Activated T-cell treated with anti-CD3 and anti-CD28 coated beads for 48 hours (primary cell): ENCODE measurements at places on chromosomes 7 and 10.
A peak's percentile ranks its signal among the peaks of the same experiment; 100 is the strongest.

GRCh38 chr10:28431139-28431538 is 101.8 kb upstream of the WAC start:
- DNase-seq, result no peak

DNA sequence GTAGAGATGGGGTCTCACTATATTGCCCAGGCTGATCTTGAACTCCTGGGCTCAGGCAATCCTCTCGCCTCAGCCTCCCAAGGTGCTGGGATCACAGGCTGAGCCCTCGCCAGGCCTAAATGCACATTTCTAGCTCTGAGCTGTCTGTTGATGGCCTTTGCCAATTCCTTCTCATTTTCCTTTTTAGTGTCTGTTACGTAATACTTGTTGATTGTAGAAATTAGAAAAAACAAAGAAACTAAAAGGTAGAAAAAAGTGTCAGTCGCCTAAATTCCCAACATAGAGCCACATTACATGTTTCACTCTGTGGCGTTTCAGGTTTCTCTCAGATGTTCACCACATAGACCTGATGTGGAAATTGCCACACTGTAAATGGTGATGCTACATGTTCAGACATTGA is 44.0 kb upstream of the RASGEF1A start:
- DNase-seq, result no peak

DNA sequence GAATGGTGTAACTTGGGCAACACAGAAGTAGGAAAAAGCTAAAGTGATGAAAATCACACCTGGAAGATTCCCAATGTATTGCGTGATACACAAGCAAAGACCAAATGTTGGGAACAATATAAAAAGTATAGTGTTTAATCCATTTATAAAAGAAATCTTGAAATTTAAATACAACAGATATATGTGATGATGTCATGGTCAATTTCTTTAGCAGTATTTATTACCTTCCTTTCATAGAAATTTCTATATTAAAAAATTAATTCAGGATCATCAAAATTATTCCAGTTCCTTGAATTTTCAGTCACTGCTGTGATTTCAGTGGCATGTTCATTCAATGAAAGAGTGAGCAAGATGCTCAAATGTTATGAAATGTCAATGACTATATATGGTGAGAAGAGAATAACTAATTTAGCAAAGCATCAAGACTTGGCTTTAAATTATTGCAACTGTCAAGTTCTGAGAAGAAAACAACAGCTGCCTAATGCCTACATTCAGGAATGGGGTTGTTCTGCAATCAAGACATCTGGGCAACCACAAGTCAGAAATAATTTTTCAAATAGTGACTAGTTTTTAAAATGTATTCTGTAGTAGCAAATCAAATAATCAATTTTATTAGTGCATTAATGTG is 308.8 kb downstream of the SEMA3D start:
- no peak for DNase-seq

GRCh38 chr10:21689881-21690280 is 155.8 kb downstream of the MLLT10 start:
- DNase-seq, result no peak

- no peak for DNase-seq
These were observed 44.0 kb upstream of the FAM133B start for GRCh38 chr7:92634205-92634604.

- DNase-seq, result no peak
These were observed 79.5 kb downstream of the SGMS1 start for GRCh38 chr10:50544095-50544856.

DNA sequence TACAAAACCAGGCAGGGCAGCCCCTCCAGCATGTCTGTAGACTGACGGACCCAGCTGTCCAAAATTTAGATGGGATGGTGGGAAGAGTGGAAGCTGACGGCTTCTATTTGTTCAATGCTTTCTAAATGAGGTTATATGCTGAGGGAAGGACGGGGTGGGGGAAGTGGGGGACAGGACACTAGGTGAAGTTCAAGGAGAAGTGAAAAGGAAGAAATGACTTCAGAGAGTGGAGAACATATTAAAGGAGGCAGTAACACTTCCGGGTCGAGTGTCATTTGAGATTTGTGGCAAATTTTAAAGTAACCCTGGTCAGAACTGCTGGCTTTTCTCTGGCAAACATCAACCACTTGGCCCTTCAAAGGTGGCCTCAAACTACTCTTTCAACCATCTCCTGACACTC is 9.4 kb downstream of the PIP4K2A start:
- DNase-seq, result no peak

DNA sequence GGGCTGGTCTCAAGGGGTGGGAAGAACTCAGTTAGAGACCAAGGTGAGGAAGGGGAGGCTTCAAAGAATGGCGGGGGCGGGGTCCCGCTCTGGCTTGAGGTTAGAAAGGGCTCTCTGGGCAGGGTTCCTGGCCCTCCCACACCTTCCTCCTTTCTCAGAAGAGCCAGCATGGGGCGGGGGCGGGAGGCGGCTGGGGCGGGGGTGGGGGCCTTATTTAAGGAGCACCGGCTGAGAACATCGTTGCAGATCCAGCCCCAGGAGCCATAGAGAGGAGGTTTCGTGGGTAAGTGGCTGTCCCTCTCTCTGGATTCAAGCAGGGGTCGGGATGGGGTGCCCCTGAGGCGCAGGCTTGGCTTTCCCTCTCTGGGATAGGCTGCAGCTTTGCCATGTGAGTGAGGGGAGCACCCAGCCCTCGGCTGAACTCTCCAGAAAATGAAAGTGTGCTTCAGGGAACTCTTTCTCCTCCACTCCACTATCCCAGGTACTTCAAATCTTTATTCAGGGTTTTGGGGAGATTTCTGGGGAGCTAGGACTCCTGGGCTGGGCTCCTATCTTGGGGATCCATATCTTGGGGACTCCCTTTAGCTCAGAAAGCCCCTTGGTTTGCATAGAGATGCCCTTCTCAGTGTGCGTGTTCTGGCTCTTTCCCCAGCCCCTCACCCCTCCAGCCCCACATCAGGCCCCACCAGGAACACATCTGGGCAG is 3.3 kb upstream of the CUEDC2 start:
- no peak for DNase-seq

DNA sequence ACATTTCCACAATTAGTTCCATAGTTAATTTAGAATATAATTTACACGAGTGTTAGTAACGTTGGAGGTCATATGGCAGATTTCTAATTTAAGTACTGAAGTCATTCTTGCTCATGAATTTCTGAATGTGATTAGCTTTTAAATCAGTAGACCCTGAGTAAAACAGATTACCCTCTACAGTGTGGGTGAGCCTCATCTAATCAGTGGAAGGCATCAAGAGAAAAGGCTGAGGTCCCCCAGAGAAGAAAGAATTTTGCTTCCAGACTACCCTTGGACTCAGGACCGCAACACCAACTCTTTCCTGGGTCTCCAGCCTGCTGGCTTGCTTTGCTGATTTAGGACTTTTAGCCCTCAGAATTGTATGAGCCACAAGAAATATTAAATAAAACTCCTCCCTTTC is 33.2 kb downstream of the IFT22 start:
- no peak for DNase-seq

GRCh38 chr7:2728316-2729030 is 40.5 kb downstream of the AMZ1 start:
- DNase-seq, result no peak

GRCh38 chr10:70726909-70727495 is 54.7 kb downstream of the ADAMTS14 start:
- no peak for DNase-seq

DNA sequence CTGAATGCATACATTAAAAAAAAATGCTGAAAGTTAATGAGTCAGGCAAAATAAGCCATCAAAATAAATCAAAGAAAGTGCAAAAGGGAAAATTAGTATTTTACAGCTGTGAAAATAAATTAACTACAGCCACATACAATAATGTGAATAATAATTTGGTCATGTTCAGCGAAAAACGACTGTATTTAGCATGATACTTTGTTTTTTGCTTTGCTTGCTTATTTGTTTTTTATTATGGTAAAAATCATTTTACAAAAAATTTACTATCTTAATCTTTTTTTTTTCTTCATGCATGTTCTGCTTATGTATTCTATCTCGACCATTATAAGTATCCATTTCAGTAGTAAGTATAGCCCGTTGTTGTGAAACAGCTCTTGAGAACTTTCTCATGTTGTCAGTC is 77.1 kb downstream of the RAB18 start:
- DNase-seq, result no peak

GRCh38 chr10:6114805-6115341 is 26.0 kb downstream of the RBM17 start:
- no peak for DNase-seq

GRCh38 chr7:91325726-91326125 is 61.5 kb downstream of the FZD1 start:
- no peak for DNase-seq

DNA sequence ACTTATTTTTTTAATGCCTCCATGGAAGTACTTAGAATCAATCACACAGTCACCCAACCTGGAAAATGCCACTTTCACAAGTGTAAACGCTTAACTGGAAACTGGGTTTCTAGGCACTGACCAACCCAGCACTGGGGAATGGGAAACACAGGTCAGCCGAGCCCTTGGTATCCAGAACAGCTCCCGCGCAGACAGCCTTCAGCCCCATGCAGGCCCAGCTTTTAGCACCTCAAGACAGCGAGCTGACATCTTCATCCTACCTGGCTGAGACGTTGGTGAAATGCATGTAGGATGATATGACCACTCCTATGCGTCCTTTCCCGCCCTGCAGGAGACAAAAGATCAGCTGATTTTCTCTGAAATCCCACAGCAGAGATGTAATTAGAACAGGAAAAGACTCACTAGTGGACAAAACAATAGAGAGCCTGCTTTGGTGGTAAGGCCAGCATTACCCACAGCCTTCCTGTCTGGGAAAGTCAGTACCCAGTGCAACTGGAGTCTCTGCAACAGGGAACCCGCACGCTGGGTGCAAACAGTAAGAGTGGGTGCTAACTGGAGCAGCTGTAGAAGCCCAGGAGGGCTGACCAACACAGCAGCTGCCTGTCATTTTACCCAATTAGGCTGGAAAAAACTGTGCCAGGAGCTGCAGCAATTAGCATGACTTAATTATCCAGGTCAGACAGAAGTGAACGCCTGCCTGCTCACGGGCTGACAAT is 153.7 kb downstream of the TNS3 start:
- no peak for DNase-seq

GRCh38 chr10:126668505-126668904 is 2.0 kb downstream of the C10orf90 start:
- no peak for DNase-seq

DNA sequence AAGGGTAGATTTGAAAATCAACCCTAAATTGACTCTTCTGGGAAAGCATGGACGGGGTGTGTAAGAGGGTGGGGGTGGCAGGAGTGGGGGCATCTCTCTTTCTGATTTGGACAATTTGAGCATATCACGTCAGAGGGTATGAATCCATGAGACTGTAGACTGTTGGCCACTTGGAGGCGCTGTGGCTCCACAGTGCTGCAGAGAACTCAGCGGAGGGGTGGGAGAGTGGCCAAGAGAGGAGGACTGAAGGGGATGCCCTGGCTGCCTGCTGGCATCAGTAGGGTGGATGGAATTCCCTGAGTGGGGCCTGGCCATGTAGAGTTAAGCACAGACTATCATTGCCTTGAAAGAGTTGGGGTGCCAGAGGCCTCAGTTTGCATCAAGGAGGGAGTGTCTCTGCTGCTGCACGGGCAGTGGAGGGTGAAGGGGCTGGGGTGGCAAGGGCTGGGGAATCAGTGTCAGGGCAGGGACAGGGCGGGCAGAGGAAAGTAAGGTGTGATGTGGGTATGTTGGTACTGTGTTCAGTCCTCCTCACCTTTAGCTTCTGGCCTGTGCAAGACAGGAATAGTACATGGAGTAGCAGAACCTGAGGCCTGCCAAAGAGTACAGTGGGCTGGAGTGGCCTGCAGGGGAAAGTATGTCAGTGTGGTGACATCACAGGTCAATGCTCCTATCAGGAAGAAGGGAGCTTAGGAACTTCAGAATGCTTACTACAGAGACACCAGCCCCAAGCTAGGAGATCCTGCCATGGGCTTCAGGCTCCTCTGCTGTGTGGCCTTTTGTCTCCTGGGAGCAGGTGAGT is 133.5 kb upstream of the PRSS58 start:
- peak; percentile 47 for DNase-seq

DNA sequence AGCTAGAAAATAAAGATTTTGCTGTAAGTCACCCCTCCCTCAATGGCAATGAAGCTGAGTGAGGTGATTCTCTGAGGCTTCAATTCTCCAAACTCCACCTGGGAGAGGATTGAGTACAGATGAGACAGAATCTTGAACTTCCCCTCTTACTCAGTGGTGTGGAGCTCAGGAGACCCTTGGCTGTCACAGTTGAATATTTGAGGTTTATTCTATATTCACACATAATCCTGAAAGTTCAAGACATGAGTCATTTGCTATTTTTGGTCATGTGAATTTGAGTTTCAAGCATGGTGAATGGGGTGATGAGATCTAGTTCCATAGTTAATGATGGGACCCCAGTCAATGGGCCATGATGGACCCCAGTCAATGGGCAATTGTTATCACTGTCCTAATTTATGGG is 13.9 kb upstream of the TECTB start:
- DNase-seq, result no peak

- no peak for DNase-seq
These were observed 208.0 kb downstream of the SFMBT2 start for GRCh38 chr10:7202793-7203355.

DNA sequence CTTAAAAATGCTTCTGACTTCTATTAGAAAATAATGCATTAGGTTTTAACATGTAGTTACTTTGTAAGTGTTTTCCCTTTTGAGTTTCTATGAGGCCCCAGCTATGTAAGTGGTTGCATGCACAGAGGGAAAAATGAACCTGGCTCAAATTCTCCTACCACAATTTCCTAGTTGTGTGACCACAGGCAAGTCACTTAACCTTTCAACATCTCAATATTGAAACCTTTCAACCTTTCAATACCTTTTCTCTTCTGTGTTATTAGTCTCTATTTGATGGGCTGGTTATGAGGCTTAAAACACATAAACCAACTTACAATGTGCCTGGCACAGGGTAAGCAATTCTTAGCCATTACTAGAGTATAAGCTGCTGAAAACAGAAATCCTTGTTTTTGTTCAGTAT is 203.0 kb downstream of the KCND2 start:
- no peak for DNase-seq

DNA sequence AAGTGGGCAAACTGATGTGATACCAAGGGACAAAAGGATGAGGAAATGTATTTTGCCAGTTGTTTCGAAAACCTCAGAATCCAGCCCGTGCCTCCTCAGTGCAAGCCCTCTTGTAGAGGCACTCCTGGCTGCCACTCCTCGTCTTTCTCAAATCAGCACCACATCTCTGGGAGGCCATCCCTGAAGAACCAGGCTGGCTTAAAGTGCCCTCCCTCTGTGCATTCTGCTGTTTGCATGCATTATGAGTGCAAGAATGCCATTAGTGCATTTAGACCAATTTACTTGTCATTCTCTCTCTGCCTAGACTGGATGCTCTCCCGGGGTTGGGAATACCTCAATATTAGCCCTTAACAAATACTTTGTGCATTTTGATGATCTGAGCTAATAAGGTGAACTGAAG is 19.9 kb upstream of the FAM180A start:
- DNase-seq, result no peak
